Activated T-helper 9 cell treated with anti-CD3 and anti-CD28 coated beads, Interleukin-2, amount 50 U/mL, for 16 hours (primary cell): ENCODE measurements at places on chromosomes 2 and 18.
A peak's percentile ranks its signal among the peaks of the same experiment; 100 is the strongest.

GRCh38 chr2:218896501-218897393 is 16.1 kb downstream of the WNT10A start:
- DNase-seq = peak; percentile 85

DNA sequence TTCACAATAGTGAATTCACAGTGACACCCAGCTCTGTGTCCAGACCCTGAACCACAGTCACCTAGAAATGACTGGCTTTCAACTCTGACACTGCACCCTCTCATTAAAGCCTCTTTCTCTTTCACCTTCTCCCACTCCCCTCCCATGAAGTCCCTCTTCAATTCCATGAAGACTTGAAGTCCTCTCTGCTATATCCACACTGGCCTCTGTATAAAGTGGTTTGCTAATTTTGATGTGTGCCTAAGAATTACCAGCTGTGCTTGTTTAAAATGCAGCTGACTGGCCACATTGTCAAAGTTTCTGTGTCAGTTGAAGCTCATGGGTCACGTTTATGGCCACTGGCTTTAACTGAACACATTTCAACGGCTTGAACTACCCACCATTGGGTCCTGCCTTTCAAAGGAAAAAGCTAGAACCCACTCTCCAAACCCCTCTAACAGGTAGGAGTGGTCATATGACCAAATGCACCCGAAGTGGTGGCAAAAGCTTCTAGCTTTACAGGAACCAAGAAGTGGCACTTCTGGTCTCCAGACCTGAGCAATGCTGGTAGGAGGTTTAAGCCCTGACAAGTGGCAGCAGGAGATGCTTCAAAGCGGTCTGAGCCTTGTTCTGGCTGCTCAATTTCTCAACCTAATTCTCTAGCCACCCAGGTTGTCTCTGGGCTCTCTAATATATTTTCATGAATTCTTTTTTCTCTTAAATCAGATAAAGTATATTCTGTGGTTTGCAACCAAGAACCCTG is 34.2 kb downstream of the B4GALT6 start:
- no peak for DNase-seq

- DNase-seq = no peak
These were observed 30.2 kb downstream of the NYAP2 start for GRCh38 chr2:225429717-225430116.

GRCh38 chr2:216071111-216071851 is 10.3 kb downstream of the PECR start:
- no peak for DNase-seq

DNA sequence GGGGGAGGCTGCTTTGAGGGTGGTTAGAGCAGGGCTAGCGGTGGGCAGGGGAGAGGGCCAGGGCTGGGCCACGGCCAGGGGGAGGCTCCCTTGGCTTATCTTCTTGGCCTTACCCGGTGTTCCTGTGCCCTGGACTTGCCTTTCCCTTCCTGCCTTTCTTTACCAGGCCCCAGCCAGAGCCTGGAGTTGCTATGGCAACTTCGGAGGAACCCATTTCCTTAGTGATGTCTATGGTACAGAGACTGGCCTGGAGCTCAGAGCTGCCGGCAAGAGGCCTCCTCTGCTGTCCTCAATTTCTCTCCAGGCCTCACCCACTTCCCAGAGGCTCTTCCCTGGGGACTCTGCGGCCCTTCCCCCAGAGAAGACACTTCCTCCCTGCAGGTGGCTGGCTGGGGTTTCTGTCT is 11.5 kb downstream of the SPEG start:
- no peak for DNase-seq

DNA sequence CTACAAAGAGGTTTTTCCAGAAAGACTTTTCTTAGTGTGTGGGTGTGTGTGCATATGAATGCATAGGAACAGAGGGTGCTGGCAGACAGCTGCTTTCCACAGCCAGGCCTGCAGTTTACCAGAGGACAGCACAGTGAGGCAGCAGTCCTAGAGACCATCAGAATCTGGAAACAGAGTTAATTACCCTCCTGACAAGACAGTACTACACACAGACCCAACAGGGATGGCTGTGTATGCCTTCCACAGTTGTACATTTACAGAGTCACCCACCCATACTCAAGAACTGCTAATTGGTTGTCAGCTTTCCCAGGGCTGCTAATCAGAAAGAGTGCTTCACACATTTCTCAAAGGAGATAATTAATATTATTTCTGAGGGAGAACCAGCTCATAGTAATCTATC is 104.7 kb downstream of the FEZ2 start:
- no peak for DNase-seq

DNA sequence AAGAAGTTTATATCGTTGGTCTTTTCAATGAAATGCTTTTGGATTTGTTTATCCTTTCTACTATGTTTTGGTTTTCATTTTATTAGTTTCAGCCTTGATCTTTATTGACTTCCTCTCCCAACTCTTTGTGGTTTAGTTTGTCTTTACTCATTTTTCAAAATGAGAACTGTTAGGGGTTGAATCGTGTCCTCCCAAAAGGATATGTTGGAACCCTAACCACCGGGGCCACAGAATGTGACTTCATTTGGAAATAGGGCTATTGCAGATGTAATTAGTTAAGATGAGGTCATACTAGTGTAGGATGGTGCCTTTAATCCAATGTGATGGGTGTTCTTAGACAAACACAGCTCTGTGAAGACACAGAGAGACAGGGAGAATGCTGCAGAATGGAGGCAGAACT is 60.4 kb upstream of the IL1R2 start:
- DNase-seq = no peak

- DNase-seq = no peak
These were observed 75.2 kb downstream of the RBMS1 start for GRCh38 chr2:160418398-160418765.

DNA sequence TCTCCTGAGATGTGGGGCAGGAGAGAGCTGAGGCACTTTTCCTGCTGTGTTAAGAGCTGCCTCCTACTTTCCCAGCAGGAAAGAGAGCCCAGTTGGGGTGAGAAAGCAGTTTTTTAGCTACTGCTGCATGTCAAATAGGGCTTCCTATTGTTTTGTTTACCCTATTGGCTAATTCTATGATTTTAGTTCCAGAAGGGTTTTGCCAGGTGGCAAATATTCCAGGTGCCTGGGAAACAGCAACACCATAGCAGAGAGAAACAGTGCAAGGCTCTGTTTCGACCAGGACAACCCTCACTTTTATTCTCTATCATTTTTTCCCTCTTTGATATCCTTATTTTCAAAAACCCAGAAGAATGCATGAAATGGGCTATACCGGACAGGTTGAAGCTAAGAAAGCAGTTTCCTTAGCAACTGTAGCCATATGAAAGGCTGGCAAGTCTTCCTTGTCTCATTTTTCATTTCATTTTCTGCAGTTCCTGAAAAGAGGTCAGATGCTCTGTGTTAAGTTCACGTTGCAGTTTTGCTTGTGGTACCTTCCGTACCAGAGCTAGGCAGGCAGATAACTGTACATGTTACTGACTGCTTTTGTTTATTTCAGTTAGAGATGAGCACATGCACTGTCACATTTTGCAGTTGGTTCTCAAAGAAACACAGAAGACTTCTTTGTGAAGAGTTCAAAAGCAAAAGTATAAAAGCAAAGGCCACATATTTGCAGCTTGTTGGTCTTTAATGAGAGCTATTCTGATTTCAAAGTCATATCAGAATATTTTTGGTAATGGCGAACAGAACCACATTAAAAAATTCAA is 84.8 kb downstream of the AQP4 start:
- no peak for DNase-seq

GRCh38 chr2:111698743-111699554 is 185.0 kb downstream of the ANAPC1 start:
- peak; percentile 39 for DNase-seq

- no peak for DNase-seq
These were observed 98.3 kb downstream of the NAB1 start for GRCh38 chr2:190746971-190747761.

DNA sequence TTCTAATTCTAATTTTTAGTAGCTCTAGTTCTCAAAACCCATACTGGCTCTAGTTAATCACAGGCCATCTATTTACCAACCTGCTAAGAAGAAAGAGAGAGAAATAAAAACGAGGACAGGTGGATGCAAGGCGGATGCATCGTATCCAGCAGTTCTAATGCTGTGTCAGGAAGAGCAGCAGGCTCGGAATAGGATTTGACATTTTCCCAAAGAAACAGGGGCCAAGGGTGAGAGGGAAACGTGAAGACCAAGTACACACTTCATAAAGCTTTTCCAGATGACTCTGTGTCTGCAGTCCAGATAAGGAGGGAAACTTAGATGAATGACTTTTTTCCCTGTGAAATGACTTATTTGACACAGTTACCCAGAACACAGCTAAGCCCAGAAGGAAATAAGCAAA is 117.5 kb downstream of the ESCO1 start:
- DNase-seq = no peak

DNA sequence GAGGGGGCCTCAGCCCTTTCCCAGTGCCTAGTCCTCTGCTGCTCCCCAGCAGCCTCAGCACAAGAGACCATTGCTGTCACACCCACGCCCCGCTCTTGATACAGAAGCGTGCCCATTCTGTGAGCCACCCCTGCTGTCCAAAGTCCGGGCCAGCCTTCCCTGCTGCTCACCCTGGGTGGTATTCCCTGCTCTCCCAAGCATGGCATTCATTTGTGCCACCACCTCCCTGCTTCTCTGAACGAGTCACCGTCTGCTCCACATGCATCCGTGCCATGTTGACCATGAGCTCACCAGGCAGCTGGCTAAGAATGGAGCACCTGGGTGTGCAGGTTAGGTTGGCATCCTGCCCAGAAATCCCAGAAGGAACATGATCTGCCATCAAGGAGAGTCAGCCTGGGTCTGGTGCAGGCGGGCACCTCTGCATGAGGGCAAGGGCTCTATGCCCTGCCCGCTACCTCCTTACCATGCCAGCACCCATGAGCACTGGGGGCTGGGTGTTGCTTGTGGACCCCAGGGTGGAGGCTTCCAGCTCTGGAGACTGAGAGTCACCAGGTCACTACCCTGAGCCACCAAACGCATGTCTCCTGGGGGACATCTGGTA is 63.0 kb downstream of the TWIST2 start:
- no peak for DNase-seq

DNA sequence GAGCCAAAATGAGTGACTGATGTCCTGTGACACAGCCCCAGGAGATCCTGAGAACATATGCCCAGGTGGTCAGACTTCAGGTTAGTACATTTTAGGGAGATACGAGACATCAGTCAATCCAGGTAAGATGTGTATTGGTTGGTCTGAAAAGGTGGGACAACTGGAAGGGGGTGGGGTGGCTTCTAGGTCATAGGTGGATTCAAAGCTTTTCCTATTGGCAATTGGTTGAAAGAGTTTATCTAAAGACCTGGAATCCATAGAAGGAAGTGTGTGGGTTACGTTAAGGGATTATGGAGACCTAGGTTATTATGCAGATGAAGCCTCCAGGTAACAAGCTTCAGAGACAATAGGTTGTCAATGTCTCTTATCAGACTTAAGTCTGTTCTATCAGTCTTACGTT is 136.5 kb downstream of the ZNF532 start:
- DNase-seq = no peak

DNA sequence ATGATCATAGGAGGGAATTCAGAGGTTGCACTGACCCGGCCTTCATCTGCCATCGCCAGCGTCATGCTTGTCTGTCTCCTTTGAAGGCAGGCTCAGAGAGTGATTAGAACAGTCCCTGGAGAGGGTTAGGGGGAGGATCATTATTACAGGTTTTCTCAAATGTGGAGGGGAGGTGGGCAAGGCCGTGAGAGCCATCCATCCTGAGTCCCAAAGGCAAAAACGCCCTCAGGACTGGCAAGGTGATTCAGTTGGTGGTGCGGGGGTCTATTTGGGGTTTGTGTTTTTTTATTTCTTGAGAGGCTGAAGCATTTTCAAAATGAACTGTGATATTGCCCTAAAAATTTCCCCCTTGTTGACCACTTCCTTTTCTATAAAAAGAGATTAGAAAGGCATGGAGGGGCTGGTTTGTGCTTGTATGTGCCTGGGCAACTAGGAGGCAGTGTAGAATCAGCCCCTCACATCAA is 39.3 kb upstream of the GYPC start:
- no peak for DNase-seq

- no peak for DNase-seq
These were observed 63.4 kb downstream of the LHCGR start for GRCh38 chr2:48691935-48692691.

DNA sequence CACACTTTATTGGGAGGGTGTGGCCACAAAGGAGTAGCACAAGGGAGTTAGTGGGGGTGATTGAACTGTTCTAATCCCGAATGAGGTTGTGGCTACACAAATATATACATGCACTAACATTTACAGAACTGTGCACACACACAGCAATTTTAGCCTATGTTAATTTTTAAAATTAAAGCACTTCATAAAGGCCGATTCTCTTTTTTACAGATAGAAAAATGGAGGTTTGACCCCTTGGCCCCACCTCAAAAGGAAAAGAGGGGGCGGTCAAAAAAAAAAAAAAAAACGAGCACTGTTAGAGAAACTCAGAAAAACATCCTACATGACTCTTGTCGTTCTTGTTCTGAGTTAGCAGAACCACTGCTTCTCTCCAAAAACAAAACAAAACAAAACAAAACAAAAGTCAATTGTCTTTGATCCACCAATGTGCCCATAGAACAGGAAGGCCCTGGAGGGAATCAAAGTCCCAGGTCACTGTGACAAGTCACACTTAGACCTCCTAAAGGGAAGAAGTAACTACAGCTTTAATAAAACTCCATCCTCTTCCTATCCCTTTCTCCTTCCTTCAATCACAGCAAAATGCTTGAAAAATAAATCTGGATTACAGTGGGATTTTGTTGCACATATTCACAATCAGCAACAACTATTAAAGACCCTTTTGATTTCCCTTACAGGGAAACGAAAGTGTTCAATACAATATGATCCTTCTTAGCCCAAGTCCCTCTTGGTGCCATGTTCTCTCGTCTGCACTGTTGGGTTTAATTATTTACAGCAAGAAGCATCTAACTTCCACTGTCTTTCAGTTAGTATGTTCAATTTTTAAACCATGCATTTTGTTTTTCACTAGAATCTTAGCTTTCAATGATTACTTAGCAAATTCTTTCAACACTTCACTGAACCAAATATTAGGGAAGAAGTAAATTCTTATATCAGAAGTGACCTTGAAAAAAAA is 16.6 kb downstream of the LRP2 start:
- no peak for DNase-seq

DNA sequence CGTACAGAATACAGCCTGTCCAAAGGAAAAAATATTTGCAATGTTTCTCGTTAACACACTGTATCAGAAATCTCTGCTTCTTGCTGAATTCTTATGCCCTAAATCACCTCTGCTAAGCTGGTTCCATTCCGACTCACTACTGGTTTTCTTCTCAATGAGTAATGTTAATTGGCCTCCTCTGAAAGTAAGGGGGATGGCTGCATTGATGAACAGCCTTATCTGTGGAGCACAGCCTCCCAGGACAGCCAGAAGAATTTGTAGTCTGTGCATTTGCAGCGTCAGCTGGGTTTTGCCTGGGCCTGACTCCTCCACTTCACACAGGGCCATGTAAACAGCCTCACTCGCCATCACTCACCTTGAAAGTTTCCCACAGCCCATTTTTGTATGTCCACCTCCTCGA is 127.7 kb downstream of the RNF152 start:
- DNase-seq = no peak
